Hematopoietic multipotent progenitor cell treated with erythropoietin and hydrocortisone succinate and interleukin-3 and kit ligand, for 8 days (in vitro differentiated cells): ENCODE measurements at places on chromosomes 16 and 17.
A peak's percentile ranks its signal among the peaks of the same experiment; 100 is the strongest.

- DNase-seq: no peak
Observed at GRCh38 chr16:87877942-87878507, 8.7 kb upstream of the SLC7A5 start.

DNA sequence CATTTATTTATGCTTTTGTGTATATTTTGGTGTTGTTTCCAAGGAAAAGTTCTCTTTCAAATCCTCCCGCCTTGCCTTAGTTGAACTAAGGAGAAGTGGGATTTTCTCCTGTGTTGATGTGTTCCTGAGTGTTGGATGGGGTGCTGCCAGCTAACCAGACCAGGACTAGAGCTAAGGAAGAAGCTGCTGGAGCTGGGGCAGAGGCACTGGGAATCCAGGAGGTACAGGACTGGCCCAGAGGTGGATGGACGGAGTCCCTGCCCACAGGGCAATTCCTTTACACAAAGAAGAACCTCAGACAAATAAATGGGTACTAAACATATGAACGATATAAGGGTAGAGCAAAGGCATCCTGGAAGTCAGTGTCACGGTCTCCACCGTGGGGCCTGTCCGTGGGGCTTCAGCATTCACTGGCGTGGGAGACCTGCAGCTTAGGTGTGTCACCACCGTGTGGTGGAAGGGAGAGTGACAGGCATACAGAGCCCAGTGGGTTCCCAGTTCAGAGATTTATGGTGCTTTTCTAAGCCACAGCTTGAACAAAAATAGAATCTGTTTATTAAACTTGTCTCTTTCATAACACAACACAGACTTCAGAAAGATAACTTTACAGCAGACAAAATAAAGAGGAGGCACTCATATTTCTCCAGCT lies 270.7 kb downstream of the NTN1 start:
- DNase-seq: peak; percentile 16

DNA sequence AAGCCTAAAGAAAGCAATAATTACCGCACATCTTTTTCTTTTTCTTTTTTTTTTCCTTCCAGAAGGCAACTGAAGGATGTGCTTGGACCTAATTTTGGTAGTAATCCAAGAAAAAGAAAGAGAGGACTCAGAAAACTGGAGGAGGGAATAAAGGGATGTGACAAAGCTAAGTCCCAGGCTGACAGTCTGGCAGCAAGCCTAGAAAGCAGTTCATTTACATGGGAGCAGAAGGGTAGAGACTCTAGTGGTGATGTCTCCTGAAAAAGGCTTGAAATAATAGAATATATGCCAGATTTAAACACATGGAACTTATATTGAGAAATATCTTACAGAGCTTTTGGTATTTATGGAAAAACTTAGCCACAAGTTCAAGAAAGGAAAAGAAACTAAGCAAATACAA lies 101.0 kb upstream of the SHISA6 start:
- DNase-seq: no peak

DNA sequence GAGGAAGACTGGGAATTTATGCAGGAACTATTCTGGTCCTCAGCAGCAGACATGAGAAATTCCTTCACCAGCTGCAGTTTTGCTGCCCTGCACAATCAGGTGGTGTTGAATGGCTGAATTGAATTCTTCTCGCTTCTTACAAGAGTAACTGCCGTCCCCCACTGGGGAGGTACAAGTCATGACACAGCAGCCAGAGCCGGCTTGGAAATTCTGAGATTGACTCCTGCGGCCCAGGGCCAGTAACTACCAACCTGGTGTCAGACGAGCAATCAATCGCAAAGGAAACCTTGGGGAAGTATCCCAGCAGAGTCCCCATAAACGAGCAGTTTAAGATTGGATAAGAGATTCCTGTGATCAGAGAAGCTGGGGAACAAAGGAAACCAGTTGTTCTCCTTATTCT lies 30.7 kb downstream of the KNOP1 start:
- no peak for DNase-seq

GRCh38 chr17:73972056-73972455 lies 231.4 kb upstream of the RPL38 start:
- no peak for DNase-seq

DNA sequence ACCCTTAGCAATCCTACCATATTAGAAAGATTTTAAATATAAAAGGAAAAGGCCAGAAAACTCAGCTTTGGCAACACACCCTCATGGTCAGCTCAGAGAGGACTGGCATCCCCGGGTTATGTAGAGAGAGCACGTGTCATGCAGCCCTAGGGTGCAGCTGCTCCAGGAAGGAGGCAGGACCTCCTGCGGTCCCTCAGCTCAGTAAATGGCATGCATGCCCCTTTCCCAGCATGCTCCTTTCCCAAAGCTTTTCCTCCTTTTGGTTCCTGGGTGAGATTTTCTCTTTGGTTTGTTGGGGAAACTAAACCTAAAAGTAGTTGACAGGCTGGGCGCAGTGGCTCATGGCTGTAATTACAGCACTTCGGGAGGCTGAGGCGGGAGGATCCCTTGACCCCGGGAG lies 3.9 kb downstream of the GAN start:
- DNase-seq: no peak

- DNase-seq: no peak
Observed at GRCh38 chr17:75979705-75980187, 706 bp downstream of the TEN1 start.

GRCh38 chr16:19227643-19228042 lies 57.9 kb upstream of the CLEC19A start:
- no peak for DNase-seq

DNA sequence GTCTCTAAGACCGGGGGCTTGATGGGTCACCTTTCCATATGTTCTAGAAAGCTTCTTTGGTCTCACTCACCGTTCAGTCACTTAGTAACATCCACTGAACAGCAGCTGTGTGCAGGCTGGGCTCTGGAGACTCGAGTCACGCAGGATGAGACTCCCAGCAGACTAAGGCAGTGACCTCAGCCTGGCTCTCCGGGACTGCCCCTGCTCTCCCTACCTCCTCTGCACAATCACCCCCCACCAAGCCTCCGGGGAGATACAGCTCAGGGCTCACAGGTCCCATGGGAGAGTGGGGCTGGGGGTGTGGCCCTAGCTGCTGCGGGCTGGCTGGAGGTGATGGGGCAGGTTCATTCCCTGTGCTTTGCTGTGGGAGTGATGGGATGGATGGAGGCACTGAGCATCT lies 14.1 kb downstream of the FLYWCH2 start:
- DNase-seq: no peak

GRCh38 chr17:64537488-64537887 lies 30.7 kb downstream of the CEP95 start:
- peak; percentile 60 for DNase-seq

- no peak for DNase-seq
Observed at GRCh38 chr17:45130681-45131615, 1.4 kb downstream of the PLCD3 start.

DNA sequence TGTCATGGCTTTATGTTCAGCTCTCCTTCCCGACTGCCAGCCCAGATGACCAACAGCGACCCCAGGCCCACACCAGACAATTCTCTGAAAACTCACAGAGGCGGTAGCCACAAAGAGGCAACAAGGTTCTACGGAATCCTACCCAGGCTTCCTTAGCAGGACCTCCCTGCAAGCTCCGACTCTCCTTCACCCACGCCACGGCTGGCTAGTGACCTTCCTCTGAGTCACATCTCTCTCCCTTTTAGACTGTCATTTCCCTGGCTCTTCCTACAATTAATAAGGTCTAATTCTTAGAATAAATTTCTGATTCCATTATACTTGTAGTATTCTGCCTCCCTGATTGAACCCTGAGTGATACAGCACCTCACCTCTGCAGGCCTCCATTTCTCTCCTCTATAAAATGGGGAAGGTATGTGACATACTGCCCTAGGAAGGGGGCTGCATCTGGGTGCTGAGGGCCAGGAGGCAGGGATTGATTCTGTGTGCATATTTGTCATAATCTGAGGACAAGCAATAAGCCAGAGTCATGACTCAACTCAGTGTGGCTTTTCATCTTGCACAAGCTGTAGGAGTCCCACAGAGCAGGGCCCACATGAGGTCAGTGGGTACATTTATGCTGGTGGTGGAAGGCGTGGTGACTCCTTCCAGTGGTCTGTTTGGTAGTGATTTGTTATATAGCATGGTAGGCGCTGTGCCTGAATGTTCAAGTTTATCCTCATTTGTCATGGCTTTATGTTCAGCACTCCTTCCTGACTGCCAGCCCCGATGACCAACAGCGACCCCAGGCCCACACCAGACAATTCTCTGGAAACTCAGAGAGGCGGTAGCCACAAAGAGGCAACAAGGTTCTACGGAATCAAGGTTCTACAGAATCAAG lies 46.2 kb downstream of the SMPD3 start:
- no peak for DNase-seq
